T-helper 22 cell (primary cell): ENCODE measurements at places on chromosomes 1 and 21.

DNA sequence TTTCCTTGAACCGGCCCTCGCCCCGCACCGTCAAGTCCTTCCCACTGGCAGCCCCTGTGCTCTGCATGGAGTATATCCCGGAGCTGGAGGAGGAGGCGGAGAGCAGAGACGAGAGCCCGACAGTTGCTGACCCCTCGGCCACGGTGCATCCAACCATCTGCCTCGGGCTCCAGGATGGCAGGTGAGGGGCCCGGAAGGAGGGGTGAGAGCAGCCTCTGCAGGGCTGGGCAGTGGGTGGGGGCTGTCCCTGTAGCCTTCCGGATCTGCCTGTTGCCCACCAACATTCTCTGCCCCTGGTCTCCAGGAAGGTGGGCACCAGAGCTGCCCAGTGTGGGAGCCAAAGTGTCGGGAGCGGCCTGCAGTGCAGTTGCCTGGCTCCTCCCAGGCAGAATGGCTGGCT is 99.2 kb upstream of the ACTL8 start:
- DNase-seq, result no peak

- DNase-seq, result peak; percentile 39
These were observed 19.5 kb upstream of the RGSL1 start for GRCh38 chr1:182430263-182431068.

DNA sequence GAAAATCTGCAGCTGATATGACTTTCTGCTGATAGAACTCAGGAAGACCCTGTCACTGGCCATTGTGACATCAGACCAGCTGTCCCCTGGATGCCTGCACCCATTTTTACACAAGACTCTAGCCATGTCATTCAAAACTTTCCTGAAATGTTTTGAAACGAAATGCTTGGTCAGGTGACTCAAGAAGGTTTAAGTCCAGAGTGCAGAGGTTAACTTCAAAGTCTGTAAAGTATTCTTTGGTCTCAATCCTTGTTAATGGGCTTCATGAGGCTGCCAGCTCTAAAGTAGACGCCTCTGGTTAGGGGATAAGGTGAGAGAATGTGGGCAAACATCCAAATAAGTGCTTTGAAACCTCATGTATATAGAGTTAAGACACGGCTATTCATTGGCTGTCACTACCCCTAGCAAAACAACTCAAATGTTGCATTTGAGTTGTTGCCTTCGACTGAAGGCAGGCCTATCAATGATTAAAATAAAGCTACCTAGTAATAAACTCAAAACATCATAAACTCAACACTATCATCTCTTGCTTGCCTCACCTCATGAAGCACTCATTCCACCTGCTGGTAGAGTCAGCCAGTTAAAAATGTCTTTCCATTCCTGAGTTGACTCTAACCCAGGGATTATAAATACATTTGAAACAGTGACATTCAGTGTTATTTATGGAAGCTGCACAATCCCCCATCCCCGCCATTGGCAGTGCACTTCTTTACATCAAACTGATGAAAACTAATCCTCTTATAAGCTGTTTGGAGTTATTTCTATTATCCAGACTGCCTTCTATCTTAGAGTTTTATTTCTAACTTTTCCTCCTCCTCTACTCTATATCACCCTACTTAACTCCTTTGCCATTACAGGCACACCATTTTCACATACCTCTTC is 26.0 kb downstream of the RABIF start:
- no peak for DNase-seq

DNA sequence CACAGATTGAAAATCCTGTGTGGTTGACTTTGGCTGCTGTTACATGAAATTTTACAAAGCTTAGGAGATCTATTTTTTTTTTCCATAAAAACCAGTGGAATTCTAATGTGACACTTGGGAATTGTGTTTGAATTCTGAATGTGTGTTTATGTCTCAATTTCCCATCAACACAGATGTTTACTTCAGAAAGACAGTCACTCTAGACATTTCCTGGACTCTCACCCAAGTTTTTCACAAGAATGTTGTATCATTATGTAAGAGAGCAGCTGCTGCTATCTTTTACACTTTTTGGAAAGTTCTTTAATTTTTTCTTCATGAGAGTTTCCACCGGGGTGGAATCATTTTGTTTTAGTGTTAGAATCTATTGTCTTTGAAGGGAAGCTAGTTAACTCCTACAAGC is 210.1 kb downstream of the GIPC2 start:
- no peak for DNase-seq

DNA sequence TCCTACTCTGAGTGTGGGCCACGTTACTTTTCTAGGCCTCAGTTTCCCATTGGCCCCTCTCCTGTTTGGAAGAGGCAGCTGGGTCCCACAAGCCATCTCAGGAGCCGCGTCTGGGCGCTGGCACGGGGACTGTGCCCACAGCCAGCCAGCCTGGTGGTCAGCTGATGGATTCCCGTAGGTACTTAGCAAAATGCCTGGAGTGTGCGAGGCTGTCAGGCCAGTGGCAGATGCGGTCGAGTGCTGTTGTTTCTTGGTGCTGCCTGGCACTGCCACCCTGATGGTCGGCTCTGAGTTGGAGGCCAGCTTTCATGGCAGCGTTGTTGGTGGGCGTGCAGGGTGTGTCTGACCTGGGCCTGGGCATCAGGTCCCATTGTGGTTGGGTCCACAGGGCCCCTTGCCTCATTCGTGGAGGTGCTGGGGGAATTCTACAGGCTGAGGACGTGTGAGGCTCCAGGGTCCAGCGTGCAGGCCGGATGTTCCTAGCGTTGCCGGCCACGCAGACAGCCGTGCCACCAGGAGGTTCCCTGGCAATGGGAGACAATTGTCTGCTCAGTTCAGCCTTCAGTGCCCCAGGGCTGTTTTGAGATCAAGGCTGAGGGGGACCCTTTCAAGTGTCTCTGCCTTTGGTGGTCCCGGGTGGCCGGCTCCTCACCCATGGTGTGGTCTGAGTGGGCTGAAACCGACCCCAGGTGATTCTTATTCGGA is 20.9 kb downstream of the SKI start:
- DNase-seq, result no peak

- DNase-seq, result no peak
These were observed 22.0 kb downstream of the TGFB2 start for GRCh38 chr1:218367118-218367517.

DNA sequence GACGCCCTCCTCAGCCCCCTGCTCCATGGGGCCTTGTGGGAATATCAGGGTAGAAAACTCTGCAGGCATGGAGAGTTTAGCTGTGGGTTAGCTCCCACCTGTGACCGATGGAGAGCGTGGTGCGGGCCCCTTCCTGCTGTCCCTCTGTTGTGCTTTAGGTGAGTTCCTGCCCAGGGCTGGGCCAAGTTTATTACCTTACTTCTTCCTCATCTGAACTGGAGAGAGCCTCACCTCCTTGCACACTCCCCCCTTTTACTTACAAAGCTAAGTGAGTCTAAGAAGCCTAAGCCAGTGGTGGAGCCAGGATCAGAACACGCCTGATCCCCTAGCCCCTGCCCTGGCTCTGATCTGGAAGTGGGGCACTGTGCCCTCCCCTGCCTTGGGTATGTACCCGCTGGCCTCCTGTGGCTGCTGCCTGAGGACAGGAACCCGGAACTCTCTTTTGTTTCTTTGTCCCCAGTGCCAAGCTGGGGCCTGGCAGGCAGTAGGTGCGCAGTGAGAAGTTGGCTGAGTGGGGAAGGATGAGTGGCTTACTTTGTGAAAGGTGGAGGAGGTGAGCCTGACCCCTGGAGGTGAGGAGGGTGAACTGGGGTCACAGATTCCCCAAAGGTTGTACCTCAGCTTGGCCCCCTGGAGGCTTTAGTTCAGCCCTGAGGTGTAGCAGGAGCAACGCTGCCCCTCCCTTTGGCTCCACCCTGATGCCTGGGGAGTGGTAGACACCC is 32.9 kb downstream of the ARHGEF10L start:
- no peak for DNase-seq

GRCh38 chr1:232369451-232370296 is 260.3 kb downstream of the SIPA1L2 start:
- DNase-seq, result no peak

GRCh38 chr1:6221210-6221784 is 14.5 kb downstream of the ICMT start:
- DNase-seq, result no peak

DNA sequence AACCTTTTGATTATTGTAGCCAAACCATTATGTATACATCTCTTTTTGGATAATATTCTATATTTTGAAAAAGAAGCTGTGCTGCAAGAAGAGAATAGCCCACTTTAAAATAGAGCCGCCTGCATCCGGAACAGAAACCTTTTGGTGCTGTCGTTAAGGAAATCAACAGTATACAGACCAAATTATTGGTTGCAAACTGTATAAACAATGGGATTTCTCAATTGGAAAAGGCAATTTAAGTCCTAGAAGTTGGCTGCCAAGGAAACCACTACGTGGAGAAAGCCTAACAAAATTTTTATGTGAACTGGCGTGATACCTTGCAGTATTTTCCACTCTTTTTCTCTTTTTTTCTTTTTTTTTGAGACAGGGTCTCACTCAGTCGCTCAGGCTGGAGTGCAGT is 25.8 kb downstream of the DESI2 start:
- DNase-seq, result no peak

- no peak for DNase-seq
These were observed 15.7 kb upstream of the PDXK start for GRCh38 chr21:43703035-43703880.

GRCh38 chr1:46714976-46715375 is 3.9 kb downstream of the EFCAB14 start:
- DNase-seq, result no peak

DNA sequence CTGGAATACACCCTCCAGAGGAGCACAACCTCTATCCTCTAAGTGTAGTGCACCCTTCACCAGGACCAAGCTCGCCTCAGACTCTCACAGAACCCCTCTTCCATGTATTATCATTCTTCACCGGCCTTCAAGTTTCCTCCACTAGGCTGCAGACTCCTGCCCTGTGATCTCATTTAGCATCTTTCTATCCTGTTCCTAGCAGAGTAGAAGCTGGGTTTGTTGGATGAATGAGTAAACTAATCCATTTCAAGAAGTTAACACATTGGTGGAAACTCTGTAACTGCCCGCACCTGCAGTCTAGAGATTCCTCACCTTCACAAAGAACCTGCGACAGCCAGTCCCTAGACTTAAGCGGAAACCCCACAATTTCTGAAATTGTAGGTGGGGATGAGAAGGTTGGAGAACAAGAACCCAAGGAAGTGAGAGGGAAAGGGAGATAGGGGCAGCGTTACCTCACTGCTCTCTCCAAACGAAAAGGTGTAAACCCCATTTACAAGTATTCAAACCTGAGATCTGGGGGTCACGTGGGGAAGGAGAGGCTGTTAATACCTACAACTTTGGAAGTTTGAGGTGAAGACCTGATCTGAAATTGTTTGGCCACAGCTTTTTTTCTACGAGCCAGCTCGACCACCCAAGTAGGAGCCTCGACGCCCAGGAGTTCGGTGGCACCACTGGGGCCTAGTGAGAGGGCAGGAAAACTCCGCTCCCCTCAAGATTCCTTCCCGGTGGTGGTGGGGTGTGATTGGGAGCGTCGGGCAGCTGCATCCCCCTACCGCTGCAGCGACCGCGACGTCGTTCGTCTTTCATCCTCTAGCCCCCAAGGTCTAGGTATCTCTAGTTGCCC is 1.2 kb downstream of the PTPN14 start:
- DNase-seq, result no peak

DNA sequence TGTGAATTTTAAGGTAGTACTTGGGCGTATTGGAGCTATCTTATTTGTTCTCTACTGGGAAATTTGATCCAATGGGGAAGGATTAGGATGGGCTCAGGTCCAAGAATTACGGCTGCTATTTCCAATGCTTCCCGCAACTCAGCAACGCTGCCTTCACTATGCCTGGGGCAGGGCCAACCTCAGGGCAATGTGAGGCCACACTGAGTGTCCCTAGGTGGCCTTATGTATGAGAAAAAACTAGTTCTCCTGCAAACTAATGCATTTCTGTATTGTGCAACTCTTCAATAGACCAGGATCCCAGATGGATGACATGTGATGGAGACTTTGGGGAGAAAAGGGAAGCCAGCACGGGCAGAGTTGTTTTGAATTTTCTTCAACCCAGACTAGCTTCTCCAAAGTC is 168.1 kb downstream of the DUSP10 start:
- no peak for DNase-seq

GRCh38 chr1:226627924-226628611 is 79.5 kb downstream of the STUM start:
- DNase-seq, result no peak

GRCh38 chr1:118396829-118397495 is 211.9 kb upstream of the SPAG17 start:
- DNase-seq, result no peak

DNA sequence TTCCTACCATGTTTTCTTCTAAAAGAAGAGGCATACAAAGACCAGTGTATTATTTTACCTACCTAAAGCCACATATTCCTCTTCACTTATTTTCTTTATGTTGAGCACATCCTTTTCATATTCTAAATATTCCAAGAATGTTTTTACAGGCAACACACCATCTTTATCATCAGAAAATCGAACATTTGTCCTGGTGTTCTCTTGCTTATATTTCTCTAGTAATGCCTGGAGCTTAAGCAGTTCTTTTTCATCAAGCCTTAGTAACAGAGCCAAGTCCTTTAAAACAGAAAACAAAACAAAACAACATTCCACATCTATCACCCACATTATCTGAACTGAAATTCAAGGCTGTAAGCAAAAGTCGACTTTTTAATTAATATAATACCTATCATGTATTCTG is 88.7 kb downstream of the IARS2 start:
- DNase-seq, result no peak

GRCh38 chr1:229888561-229889001 is 178.5 kb upstream of the GALNT2 start:
- no peak for DNase-seq

GRCh38 chr1:186782791-186783190 is 46.0 kb upstream of the PLA2G4A start:
- no peak for DNase-seq

DNA sequence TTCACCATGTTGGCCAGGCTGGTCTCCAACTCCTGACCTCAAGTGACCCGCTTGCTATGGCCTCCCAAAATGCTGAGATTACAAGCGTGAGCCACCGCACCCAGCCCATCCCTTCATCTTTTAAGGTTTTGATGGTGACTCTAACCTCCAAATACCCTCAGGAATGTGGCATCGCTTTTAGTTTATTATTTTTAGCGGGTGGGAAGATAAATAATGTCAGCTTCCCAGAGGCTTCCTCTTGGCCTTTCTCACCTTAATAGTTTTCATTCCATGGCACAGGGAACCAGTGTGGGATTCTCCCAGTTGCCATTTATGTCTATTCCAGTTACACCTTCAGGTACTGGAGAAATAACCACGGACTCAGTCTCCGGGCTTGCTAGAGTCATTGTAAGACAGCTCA is 92.1 kb upstream of the LRRN2 start:
- DNase-seq, result no peak

GRCh38 chr1:53131590-53131938 is 10.9 kb downstream of the SLC1A7 start:
- DNase-seq, result no peak
